ENCODE measurements at places on chromosomes 4 and X.
A peak's percentile ranks its signal among the peaks of the same experiment; 100 is the strongest.

- no peak for DNase-seq
Measured at GRCh38 chr4:123816462-123816861, 419.9 kb downstream of the SPRY1 start.

DNA sequence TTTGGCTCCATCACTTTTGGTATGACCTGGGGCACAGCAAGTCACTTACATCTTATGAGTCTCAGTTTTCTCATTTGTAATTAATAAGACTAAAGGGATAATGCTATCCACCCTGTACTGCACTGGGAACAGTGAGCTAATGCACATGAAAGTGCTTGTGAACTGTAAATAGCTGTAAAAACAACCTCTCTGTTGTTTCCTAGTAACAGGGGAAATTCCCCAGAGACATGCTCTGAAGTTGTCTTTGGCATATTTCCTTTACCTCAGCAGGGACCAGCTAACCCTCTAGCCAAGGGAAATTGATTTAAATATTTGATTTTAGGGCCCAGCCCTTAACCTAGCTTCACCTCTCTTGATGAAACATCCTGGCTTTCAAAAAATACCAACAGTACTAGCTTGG lies 6.1 kb upstream of the CYSLTR1 start:
- DNase-seq = no peak

GRCh38 chr4:536351-536972 lies 37.5 kb downstream of the PIGG start:
- DNase-seq = no peak

GRCh38 chrX:54193085-54193821 lies 10.2 kb upstream of the FAM120C start:
- DNase-seq = no peak

- no peak for DNase-seq
Measured at GRCh38 chr4:89463341-89463740, 155.7 kb upstream of the GPRIN3 start.

- no peak for DNase-seq
Measured at GRCh38 chrX:132171881-132172280, 44.1 kb upstream of the FRMD7 start.

- no peak for DNase-seq
Measured at GRCh38 chr4:176036585-176037205, 28.9 kb upstream of the WDR17 start.

- no peak for DNase-seq
Measured at GRCh38 chr4:24164054-24164693, 274.3 kb upstream of the PPARGC1A start.

- DNase-seq = no peak
Measured at GRCh38 chr4:56215141-56215783, 172.0 kb downstream of the AASDH start.

GRCh38 chr4:17250591-17250990 lies 261.3 kb downstream of the QDPR start:
- DNase-seq = no peak

GRCh38 chrX:145631461-145631951 lies 186.1 kb upstream of the SLITRK2 start:
- no peak for DNase-seq

DNA sequence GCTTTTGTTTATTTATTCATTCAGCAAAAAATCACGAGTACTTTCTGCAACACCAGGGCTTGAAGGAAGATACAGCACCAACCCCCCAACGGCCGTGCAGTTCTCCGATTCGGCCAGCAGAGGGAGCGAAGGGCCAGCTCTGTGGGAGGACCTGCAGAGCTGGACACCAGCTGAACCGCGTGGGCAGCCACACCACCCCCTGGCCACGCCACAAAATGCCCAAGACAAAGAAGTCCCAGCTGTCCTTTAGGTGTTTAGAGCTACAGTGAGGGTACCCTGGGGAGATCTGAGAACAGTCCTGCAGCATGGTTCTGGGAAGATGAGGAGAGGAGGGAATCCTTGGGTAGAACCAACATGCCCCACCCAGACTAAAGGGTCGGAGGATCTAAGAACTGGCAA lies 83.1 kb downstream of the RELL1 start:
- peak; percentile 62 for DNase-seq

DNA sequence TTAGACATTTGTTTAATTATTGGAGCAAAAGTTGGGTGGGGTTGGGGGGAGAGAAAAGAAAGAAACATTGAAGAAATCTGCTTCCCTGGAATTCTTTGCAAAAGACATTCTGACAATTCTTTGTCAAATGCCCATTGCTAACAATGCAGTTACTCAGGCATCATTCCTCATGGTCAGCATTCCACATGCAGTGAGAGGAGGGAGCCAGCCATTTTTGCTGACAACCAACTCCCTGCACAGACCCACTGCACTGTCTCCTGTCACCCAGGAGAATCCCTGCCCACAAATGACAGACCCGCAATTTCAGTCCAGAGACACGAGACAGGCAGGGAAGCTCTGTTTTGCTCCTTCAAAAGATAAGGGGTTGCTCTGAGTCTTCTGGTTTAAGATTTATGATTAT lies 985.1 kb upstream of the SLIT2 start:
- DNase-seq = no peak

- DNase-seq = no peak
Measured at GRCh38 chr4:46492394-46492793, 102.5 kb upstream of the GABRA2 start.

- no peak for DNase-seq
Measured at GRCh38 chr4:126071346-126072333, 756.9 kb downstream of the FAT4 start.

- DNase-seq = no peak
Measured at GRCh38 chr4:31735004-31735403, 1014.8 kb downstream of the PCDH7 start.

DNA sequence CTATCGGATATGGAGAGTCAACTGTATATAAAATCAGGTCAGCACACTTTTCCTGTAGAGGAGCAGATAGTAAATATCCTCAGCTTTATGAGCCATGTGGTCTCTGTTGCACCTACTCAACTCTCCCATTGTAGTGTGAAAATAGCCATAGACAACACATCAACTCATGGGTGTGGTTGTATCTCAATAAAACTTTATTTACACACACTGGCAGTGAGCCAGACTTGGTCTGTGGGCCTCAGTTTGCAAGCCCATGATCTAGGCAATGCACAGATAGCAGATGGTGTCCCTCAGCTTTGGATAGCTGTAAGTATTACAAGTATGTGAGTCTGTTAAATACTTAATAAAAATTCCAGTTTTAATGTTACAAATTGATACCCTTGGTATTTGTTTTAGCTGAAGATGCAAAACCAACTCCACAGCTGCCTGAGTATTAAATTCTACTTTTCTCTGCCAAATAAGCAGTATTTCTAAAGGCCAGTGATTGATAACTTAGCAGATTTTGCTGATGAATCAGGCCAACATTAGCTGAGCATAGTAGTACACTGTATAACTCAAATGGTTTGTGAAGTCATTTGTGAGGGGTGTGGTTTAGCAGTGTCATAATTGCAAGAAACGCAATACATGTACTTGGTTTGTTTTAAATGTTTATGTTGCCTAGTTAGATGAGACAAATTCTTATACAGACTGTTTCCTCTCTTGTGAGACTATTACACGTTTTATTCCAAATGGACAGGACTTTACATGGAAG lies 87.3 kb downstream of the GPR143 start:
- no peak for DNase-seq

DNA sequence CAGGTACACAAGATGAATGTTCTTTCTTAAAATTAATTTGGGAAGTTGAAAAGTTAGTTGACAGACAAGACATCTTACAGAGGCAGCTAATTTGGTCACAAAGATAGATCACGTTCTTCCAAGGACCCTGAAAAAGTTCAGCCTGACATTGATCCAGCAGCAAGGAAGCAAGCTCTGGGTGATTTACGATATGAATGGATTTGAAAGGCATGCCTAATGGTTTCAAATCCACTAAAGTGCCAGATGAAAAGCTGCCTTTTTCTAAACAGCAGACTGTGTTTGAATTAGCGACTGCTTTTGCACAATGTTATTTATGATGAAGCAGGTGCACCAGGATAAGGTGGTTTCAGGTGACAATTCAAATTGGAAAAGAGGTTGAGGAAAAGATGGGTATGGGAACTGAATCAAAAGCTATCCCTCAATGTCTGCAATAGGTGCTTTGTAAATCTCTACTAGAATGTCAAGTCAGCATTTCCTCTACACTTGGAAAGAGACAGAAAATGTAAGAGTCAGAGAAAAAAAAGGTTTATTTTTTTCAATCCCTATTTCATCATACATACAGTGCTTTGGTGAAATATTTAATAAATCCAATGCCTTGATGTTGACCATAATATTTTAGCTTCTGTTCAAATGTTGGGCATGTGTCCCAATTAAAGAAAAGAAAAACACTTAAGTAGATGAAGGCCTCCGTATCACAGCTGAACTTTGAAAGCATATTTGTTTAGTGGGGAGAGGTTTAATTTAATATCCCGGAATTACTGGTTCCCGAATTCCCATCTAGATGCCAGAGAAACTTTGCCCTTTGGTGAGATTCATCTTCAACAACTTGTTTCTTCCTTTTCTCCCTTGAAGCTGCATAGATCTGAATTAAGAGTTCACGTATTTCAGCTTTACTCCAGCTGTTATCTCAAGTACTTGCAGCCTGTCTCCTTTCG lies 6.0 kb downstream of the RASGEF1B start:
- DNase-seq = no peak

DNA sequence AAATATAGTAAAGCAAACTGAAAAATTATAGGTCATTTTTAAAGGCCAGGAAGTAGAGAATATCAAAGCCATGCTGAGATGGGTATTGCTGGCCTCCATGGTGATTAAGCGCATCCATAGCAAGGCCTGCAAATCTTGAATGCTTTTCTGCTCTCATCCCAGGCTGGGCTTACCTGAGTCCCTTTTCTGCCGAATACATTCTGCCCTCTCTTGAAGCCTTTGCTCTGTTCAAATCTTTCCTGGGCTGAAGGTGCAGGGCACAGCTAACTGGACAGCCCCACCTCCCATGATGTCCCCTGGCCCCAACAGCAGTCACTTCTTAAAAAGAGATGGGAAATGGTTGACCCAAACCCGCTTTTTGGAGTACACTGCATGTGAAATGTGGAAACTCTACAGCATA lies 10.1 kb upstream of the EIF1AX start:
- DNase-seq = no peak

GRCh38 chr4:147586032-147586431 lies 31.2 kb upstream of the TMEM184C start:
- no peak for DNase-seq

DNA sequence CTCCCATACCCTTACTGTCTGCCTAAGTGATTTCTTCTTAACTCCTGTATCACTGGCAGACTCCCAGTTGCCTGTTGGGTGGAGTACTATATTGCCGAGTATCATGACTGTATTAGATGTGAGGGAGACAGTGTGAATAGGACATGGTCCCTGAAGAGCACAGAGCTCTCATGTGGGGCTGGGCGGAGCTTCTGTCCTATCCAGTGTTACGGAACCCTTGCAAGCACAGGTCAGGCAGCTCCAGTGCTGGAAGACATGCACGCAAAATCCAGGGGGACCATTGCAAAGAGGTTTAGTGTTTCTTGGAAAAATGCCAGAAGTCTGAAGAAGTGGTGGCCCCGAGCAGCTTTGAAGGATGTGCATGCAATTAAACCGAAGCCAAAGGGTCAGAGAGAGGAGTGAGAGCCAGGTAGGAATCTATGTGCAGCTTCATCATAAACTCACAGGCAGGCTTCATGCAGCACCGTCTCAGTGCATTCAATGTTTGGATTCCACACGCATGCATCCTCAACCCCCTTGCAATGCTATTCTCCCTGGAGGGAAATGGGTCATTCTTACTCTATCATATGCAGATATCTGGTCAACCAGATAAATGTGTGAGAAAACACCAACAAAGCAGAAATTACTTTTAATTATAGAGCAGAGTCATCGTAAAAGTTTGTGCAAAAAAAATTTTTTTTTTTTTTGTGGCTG lies 49.7 kb upstream of the DHRSX start:
- no peak for DNase-seq
